Activated T-cell treated with anti-CD3 and anti-CD28 coated beads, Interleukin-2, amount 50 U/mL, for 72 hours (primary cell): ENCODE measurements at places on chromosomes 4 and X. TPM values are rescaled to one million over a fixed set of nuclear protein-coding genes. Genes with fewer than 3 reads are reported as not detected.

DNA sequence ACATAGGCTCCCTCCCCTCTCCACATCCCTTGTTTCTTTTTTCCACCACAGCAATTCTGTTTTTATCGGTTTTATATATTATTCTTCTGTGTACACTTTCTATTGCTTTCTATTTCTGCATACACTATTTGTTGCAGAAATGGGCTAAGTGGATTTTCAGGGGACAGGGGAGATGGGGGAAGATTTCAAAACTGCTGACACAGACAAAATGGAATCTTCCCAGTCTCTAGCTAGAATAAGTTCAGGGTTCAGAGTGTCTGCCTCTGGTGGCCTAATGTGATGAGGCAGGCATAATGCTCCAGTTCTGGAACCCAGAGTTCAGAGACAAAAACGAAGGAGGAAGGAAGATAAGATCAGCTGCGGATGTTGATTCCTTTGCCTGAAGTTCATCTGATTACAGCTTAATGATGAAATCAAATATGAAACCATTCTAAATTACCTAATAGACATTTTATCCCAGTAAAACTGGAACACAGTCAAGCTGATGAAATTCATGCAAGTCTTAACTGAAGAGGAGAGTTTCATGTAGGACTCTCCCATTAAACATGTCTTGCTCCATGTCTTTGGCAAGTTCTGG lies 447.1 kb downstream of the AFF2 start:
- DNase-seq = no peak

DNA sequence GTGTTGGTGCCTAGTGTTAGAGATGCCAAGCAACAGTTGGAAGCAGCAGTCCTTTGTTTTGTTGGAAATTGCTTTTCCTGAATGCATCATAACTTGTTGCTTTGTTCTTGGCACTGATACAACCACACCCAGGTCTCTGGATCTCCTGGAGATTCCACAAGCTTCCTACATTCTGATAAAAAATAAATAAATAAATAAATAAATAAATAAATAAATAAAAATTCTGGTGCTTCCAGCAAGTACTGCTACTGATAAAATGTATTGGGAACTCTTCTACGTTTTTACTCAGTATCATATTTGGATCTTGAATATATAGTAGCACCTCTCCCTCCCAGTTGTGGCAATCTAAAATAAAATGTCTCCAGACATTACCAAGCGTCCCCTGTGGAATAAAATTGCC lies 62.7 kb upstream of the GRID2 start:
- DNase-seq = no peak

- no peak for DNase-seq
Observed at GRCh38 chrX:7614616-7615015, 228.4 kb upstream of the VCX start.

GRCh38 chrX:101668143-101668542 lies 8.5 kb upstream of the ARMCX2 start:
- DNase-seq = no peak

GRCh38 chrX:8743126-8743732 lies 11.3 kb upstream of the ANOS1 start:
- DNase-seq = peak; percentile 49

DNA sequence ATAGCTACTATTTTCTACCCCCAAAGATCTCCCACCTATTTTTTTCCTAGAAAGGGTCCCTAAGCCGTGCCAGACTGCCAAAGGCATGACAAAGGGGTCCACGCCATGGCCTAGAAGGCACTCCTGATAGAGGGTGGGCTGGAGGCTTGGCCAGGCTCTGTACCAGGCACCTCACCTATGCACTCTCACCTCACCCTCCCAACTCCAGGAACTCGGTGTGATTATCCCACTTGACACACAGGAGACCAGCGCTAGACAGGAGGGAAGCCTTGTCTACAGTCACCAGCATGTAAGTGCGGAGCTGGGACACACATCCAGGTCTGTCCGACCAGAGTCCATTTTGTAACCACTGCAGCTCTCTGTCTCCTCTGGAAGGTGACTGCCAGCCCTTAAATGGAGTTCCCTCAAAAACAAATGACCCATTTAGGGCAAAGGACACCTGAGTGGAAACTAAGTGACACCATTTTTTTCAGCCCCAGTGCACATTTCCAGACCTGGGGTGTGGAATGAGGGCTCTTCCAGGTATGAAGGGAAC lies 106.4 kb downstream of the RTL5 start:
- DNase-seq = no peak

KLHL4 gene
- total RNA-seq = not detected

DNA sequence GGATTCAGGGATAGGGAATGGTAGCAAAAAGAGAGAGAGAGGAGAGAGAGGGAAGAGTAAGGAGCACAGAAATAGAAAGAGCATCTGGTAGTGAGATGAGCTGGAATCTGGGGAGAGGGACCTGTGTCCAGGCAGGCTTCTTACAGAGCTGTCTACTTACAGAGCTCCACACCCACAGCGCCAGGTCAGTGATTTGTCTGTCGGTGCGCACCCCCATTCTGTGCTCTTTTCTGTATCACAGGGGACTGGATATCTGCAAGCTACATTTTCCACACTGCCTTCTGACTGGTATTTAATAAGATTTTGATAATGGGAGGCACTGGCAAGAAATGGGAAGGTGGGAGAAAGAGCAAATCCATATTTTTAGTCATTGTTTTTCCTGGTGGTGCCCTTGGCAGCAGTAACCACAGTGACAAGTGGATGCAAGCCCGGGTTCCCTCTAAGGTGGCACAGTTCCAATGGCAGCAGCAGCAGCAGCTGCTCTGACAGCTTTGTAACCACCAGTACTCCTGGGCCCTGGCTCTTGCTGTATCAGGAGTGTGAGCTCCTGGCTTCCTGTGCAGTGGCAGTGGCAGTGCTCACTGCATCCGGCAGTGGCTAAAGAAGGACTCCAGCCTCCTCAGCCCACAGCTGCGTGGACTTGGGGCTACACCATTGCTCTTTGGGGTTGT lies 300.5 kb downstream of the TRIML1 start:
- no peak for DNase-seq

SGMS2 gene
- total RNA-seq = 0.22 TPM

RASL11B gene
- total RNA-seq = 0.48 TPM

APOOL gene
- 19.6 TPM for total RNA-seq

ERAS gene
- not detected for total RNA-seq
